ENCODE measurements at places on chromosomes 7 and 10.
A peak's percentile ranks its signal among the peaks of the same experiment; 100 is the strongest.

DNA sequence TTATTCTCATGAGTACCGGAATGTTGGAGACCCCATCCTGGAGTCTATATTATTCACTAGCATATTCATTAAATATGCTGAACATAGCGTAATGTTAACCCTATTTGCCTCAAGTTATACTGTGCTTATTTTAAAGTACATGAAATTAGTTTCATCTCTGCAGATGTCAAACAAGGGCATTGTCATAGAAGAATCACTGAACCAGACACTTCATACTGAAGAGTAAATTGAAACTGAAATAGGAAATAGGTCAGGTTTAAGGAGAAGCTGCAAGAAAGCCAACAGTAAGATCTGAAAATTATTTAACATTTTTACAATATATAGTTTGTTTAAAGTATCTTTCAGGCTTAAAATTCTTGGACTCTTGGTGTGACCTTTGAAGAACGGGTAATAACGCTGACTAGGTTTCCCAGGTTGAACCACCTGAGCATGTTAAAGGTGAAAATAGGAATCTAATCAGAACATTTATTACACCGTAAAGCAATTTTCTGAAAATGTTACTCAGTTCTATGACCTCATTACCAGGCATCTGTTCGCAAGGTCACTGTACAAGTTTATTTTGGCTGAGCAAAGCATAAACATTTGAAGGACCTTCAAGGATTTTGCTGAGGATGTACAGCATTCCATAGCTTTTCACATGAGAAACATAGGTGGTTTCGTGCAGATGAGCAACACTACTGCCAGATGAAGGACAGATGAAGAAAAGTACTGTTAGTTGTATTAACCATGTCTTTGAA, 82.7 kb downstream of the REEP3 start:
- DNase-seq = no peak

- no peak for DNase-seq
Observed at GRCh38 chr7:105837765-105838626, 38.4 kb downstream of the ATXN7L1 start.

DNA sequence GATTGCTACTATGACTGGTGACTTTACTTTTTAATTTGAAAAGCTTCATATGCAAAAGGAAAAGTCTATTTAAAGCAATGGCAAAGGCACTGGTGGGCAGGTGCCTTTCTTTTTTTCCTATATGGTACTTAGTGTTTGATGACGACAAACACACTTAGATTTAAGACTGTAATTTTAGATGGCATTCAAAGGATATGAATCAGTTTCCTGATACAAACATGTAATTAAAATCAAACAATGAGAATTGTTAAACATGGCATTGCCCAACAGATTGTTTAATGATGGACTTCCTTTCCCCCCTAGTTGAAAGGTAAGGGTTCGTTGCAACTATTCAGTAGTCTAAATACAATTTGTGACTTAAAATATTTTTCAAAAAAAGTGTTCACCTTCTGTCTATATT, 106.5 kb upstream of the SEMA3C start:
- DNase-seq = no peak

DNA sequence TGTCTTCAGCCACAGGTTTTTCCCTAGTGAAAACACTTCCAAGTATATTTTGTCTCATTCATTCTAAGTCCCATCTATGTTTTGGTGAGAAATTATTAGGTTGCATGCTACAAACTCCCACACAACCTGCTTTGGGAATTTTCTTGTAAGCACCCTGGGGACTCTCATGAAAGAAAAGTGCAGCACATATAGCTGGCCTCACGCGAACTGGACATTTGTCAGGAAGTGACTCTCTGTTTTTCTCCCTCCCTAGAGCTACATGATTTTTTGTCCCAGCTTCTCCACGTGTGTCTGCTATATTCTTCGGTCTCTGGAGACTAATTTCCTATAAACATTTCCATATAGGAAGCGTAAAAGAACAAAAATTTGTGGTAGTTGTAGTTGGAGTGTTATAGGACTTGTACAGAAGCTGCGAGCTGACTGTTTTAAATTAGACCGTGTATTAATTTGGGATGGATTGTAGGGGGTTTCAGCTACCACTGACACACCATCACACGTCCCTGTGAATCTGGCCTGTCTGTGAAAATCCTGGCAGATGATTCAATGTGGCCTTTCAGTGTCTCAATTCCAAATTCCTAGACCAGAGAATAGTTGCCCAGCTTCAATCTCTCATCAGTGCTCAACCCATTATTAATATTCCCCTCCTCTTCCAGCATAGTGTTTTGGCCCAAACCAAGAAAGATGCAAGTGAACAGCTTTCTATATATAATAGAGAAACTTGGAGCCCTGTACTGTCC, 40.2 kb downstream of the ARL4A start:
- DNase-seq = no peak

DNA sequence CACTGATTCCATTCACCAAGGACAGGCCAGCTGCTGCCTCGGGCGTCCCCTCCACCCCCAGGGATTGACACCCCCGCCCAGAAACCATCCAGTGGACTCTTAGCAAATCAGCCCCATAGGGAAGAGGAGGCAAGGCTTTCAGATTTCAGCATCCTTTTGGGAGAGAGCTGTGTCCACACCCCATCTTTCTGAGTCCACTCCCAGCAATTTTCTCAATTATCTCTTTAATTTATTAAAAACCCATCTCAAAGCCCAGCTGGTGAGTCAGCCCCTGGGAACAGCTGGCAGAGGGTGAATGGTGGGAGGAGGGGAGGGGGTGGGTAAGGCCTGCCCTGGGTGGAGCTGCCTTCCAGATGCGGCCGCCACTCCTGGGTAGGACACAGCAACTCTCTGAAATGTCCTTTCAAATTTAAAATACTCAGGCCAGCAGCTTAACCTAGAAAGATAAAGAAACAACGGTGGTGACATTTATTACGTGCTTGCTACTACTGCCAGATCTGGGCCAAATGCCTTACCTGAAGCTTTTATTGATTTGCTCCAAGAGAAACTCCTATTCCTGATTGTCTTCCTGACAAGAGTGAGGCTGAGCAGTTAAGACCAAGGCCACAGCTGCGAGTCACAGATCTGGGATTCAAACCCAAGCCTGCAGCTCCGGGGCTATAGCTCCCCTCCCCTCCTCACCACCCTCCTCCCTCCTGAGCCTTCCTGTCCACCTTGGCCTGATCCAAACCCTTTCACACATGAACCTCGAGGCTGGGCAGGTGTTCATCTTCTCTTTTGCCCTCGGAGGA, 120.4 kb downstream of the RGS10 start:
- no peak for DNase-seq

DNA sequence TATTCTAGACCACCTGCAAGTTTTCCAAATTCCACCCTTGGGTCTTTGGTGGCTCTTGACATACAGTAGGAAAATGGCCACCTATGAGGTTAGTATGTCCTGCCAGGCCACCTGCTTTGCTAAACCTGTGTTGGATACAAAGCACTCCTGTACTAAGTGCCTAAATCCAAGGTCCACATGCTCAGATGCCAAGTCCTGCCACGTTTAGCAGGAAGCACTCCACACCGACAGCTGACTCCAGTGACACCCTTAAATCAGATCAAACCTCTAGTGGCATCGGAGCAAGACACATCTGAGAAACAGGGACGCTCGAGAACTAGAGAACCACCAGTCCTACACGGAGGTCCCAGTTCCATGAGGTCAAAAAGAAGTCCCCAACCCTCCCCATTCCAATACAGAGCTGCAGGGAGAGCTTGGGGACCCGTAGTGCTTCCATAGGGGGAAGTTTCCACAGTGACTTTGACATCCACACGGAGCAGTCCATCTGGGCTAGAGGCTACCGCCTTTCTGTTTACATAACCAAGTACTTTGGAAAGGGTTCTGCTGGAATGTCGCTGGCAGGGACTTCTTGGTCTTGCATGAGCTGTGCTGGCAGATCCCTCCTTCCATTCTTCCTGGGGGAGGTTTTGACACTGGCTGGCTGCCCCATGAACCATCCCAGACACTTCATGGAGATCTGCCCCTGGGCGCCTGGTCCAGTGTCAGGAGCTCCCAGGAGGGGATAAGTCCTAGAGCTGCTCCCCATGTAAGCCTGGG, 290.6 kb downstream of the PRPF18 start:
- DNase-seq = no peak

DNA sequence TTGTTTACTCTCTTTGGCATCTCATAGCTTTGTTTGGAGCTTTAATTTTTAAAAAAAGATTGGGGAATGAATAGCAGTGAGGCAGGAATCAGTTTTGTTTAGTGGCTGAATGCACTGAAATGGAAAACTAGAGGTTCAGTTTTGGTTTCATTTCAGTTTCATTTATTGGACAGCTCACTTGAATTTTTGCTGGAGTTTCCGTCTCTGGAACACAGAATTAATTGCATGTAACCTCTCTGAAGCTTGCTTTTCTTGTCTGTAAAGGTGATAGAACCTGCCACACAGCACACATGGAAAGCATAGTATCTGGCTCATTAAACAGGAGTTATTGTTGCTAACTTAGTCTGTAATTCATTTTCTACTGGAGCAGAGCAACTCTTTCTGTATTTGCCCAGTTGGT, 7.1 kb downstream of the GRM8 start:
- DNase-seq = no peak

DNA sequence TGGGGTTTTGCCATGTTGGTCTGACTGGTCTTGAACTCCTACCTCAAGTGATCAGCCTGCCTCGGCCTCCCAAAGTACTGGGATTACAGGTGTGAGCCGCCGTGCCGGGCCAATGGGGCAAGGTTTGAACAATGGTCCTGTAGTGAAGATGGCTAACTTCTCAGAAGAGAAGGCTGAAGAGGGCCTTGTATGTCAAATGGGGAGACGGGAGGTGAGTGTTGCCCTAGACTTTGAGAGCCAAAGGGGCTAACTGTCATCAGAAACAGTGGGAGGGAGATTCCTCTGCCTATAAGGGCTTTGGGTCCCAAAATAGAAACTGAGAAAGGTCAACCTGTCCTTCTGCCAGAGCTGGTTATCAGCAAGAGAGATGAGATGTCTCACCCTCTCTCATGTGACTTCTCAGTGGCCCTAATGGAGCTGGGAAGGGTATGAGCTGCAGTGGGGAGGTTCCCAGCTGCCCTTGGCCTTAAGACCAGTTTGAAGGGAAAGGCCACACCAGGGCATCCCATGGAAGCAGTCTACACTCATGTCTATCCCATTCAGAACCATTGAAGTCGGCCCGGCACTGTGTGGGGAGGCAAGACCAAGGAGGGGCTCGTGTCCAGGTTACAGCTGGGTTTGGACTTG, 1.3 kb upstream of the SAMD8 start:
- no peak for DNase-seq

DNA sequence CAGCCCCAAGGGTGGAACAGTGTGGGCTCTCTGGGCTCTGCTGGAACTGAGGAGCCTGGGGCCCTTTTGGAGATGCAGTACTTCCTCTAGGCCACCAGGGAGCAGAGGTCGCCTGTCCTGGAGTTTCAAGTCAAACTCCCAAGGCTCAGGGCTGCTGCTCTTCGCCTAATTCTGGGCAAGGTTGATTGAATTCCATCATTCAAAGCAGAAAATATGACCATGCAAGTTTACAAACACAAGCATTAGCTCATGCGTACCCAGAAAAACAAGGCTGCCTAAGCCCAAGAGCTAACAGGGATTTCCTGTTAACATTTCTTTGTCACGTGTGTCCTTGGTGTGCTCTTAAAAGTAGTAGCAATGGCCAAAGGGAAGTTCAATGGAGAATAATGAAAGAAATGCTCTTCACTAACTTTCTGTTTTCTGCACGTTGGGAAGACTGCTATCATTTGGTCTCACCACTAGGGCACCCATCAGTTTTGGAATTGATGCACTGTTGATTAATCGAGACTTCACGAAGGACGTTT, 20.1 kb downstream of the LDB3 start:
- DNase-seq = peak; percentile 33

DNA sequence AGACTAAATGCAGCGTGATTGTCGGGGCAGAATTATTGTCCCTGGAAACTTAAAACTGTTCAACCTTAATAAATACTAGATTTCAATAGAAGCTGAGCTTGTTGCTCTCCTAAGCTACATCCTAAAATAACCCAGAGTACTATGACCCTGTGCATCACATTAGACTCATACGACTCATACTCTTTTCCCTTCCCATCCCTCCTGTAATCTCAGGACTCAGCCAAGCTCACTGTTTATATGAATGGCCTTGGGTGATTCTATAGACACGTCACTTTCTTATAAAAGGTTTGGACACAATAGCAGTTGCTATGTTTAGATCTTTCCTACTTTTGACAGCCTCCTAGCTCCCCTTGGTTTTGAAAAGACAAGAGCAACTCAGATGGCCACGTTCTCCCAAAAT, 17.2 kb downstream of the TCF7L2 start:
- no peak for DNase-seq

- DNase-seq = no peak
Observed at GRCh38 chr10:124989526-124989925, 47.6 kb downstream of the ZRANB1 start.

DNA sequence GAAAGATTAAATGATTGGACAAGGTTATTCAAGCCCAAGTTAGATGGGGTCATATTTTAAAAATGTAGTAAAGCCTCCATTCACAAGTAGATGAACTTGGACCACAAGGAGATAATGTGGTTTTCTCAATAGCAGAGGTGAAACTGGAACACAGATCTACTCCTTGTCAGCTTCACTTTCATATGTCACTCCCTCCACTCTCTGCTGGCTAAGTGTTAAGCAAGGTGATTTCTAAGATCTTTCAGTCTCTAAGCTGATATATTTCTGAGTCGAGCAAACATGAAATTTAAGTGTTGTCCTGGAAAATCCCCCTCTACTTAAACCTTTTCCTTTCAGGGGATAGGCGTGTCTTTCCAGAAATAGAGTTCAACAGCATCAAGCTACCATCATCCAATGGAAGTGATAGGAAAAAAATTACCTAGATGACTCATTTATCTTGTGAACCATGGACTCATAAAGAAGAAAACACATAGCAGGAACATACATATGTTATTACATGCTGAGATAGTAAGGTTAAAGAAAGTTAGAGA, 275.0 kb downstream of the PTEN start:
- no peak for DNase-seq

DNA sequence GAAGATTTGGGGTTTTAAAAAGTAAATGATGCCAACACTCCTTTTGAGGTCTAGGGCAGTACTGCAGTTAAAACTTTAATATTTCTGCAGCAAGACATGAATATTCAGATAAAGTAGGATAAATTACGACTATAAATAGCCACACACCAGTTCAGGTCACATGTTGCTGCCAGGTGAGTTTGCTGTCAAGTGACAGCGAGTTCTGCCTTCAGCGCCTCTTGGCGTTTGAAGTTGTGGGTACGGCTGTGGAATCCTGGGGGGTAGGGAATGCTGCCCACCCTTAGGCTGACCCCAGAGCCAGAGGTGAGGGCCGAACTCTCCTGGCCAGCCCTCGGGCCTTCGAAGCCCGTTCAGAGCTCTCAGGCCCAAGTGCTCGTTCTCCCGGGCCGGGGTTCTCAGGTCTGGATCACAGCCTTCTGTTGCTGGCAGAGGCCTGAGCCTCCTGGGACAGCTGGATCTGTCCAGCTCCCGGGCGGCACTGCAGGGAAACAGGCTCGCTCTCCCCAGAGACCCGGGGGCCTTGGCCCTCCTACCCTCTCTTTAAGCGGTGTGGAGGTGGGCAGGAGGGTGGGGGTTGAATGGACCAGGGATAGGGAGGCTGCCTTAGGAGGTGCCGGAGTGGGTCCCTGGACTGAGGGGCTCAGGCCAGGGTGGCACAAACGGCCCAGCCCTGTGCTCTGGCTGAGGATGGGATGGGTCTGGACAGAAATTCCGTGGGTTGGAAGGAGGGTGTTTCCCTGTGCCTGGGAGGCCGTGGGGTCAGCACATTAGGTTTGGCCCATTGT, 5.4 kb downstream of the BRI3 start:
- DNase-seq = no peak
